NCI-H345 (cell line): ENCODE measurements at places on chromosomes 2 and 18.

DNA sequence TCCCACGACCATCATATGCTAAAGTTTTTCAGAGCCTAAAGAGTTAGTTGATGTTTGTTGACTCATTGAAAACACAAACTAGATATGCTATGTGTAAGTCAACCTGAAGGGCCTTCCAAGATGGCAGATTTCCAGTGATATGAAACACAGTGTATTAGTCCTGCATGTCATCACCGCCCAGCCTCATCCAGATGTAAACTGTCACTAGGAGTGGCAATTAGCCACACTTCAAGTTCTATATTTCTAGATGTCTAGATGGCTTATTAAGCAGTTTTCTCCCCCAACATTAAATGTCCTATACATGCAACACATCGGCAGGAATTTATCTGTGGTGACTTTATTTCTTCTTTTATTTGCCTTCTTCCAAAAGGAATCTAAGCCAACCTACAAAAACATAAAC lies 444.1 kb upstream of the SMIM21 start:
- DNase-seq, result no peak

GRCh38 chr2:148642891-148643416 lies 1.6 kb upstream of the EPC2 start:
- DNase-seq, result no peak

DNA sequence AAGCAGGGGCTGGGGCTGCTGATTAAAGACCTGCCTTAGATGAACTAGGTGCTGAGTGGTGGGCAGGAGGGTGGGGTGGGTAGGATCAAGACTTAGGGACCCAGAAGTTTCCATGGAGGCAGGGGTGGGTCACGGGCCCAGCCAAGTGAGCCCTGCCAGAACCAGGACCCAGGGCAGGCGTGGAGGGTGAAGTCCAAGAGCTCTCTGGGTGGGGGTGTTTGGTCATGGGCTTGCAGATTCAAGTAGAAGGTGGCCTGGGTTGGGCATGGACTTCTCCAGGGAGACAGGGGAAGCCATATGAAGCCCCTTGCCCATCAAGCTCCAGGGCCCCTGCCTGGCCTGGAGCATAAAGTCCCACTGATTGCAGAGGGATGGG lies 168.8 kb downstream of the SMAD7 start:
- DNase-seq, result no peak

GRCh38 chr2:173831312-173832229 lies 133.6 kb downstream of the SP3 start:
- no peak for DNase-seq
